NCI-H1930 (cell line): ENCODE measurements at places on chromosomes 6 and 20.
A peak's percentile ranks its signal among the peaks of the same experiment; 100 is the strongest.

- no peak for DNase-seq
Observed at GRCh38 chr6:93403390-93403789, 16.0 kb downstream of the EPHA7 start.

DNA sequence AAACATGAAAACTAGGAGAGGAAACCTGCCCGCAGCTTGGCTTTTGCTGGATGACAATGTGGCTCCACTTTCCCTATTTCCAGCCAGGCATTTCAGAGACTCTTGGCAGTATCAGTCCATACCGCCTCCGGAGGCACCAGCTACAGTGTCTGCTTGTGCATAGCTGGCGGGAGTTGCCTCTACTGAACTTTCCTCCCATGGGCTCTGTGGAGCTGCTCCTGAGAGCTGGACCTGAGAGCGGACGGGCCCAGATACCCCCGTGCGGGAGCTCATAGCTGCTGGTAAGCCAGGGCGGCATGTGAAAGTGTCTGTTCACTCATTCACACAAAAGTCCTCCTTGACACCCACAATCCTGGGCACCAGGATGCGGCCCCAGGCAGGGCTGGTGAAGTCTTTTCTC is 130.3 kb upstream of the PMEPA1 start:
- no peak for DNase-seq

DNA sequence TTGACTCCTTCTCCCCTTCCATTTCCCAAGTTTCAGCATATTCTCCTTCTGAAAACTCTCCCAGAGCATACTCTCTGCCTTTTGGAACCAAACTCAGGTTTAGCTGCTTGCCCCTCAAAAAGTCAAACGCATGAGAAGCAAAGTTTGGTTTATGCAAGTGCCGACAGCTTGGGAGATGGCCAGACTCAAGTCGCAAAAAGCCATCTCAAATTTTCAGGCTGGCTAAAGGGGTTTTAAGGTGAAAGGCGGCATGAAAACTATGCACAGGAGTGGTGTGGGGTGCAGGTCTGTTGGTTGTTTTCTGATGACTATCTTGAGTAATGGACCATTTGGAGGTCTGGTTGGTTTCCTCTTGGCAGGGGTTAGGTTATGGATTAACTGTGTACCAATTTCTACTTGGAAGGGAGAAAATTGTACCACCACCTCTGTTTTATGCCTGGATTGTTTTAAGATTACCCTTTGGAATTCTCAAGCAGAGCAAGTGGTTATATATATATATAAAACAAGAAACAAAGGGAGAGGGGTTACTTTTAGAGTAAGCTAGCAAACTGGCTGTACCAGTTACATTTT is 52.4 kb upstream of the SCGN start:
- no peak for DNase-seq

- DNase-seq, result no peak
Observed at GRCh38 chr20:35288325-35289060, 3.7 kb downstream of the FAM83C start.

- no peak for DNase-seq
Observed at GRCh38 chr20:12882832-12883506, 125.8 kb upstream of the SPTLC3 start.

DNA sequence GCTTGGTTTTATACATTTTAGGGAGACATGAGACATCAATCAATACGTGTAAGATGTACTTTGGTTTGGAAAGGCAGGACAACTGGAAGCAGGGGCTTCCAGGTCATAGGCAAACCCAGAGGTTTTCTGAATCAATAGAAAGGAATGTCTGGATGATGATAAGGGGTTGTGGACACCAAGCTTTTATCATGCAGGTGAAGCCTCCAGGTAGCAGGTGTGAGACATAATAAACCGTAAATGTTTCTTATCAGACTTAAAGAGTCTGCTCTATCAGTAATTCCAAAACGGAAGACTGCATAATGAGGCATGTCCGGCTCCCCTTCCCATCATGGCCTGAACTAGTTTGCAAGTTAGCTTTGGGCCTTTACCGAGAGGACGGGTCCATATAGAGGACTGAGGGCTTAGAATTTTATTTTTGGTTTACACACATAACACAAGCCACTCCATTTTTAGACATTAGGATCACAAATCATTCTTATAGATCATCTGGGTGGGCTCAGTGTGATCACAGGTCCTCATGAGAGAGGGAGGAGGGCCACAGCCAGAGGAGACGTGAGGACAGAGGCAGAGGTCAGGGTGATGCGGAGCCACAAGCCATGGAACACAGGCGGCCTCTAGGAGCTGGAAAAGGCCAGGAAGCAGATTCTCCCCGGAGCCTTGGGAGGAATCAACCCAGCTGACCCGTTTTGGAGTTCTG is 10.7 kb upstream of the SERPINB9 start:
- DNase-seq, result no peak

DNA sequence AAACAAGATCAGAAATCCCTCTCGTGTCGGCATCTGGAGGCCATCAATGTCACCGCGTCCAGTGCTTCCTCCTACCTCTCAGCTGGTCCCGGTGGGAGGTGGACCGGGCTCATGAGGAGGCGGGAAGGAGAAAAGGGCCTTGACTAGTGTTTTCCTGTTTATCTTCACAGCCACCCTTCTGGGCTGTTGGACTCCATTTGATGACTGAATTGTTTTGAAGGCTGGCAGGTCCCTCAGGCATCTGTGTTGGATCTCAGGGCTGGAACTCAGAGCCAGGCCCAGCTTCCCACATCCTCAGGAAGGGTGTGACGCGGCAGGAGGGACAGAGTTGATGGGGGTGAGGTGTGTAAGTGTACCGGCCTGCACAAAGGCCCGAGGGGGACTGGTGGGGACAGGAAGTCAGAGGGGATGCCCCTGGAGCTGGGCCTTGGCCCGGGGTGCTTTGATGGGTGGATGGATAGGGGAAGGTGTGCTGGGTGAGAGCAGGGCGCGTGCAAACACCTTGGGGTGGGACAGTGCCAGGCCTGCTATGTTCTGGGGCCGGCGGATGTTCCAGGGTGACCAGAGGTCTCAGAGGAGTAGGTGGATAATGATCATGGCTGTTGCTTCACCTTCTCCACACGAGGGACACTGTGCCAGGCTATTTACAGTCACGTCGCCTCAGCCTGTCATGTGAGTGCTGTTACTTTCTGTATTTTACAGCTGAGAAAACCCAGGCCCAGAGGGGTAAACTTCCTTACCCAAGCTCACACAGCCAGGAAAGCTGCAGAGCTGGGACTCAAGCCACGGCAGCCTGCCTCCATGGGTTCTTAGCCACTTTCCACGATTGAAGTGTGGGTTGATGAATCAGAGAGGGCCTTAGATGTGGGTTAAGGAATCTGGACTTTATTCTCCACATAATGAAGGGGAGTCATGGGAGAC is 17.9 kb upstream of the CHMP4B start:
- DNase-seq, result no peak

DNA sequence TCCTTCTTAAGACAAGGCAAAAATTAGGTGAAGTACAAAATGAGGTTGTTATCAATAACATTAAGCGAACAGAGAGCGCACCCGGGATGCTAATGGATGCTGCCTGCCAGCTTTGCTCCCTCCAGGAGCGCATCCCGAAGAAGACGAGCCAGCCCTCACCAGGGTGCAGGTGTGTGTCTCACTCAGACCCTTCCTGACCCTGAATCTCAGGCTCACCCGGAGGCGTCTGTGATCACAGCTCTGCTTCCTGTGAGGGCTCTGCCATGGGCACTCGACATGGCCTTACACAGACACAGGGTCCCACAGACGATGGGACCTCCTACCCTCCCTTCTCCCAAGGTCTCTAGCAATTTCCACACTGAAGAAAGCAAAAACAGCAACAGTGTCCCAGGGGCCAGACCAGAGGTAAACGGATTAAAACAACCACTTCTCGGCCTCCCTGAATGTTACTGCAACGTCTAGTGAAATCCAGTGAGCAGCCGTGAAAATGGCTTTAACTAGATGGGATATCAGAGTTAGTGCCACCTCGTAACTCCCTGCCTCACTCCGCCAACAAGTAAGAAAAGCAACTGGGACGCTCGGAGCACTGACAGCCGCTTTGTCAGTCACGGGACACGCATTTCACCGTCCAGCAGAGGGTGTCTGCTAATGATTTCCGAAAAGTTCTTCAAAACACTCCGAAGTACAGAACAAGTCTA is 11.7 kb downstream of the ZBTB46 start:
- DNase-seq, result no peak

DNA sequence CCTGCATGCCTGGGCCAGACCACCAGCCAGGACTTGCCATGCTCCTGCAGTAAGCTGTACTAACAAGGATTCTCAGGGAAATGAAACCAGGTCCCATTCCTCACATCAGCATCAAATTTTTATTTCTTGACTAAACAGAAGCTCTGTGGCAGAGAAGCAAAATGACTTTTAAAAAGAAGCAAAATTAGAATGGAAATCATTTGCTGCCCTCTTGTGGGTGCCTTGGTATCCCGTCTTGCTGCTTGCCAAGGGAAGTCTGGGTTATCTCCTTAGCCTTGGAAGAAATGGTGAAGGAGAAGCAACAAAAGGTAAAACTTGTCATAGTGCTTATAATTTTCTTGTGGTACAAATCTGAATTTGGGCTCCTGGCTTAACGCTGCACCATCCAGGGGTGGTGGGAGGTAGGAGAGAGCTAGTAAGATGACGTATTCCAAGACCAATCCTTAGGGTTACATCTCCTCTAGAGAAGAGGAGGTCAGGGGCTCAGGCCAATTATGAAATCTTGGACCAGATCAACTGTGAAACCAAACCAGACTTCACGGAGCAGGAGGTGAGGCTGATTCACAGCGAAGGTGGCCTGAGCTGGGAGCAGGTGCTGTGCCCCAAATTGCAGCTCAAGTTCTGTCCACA is 107.5 kb downstream of the FAXC start:
- DNase-seq, result peak; percentile 5

DNA sequence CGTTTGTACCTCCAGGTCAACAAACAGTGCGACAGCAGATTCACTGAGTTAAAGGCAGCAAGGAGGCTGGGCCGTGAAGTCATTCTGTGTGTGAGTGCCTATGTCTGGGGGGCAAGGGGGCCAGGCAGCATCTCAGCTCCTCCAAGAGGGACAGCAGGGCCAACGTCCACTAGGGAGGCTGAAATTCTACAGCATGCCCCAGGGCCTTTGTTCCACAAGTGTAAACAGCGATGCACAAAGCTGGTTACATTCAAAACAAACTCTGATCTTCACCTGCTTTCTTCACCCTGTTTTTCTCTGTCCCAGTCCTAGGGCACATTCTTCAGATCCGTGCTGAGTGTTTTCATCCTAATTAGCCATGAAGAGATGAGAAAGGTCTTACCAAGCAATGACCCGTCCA is 41.1 kb downstream of the PXDC1 start:
- DNase-seq, result no peak

- DNase-seq, result no peak
Observed at GRCh38 chr6:130063806-130064205, 45.4 kb downstream of the L3MBTL3 start.

GRCh38 chr6:1912731-1913130 is 303.0 kb downstream of the FOXC1 start:
- no peak for DNase-seq

DNA sequence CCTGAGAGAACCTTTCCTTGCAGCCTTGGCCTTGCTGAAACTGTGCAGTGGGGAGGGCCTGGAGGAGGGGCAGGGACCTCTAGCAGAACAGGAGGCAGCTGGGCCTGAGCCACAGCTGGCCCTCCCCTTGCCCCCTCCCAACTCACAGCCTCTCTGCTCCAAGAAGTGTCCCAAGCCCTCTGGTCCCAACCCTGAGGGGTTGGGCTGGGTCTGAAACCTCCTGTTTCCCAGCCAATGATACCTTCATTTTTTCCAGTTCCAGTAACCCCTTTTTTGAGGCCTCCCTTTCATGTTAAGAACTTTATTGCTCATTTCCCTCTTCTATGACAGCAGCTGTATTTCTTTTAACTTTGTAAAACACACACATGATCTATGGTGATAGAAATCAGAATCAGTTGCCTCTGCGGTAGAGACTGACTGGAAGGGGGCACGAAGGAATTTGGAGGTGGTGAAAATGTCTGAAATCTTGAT is 17.9 kb upstream of the ARMC12 start:
- no peak for DNase-seq
